Type B pancreatic cell (in vitro differentiated cells): ENCODE measurements at places on chromosomes 11 and 22.

GRCh38 chr11:66409226-66409625, 11.6 kb upstream of the NPAS4 start:
- DNase-seq, result no peak
- no peak overlapping the region for H3K4me3 ChIP-seq
- peaks cover 8% of the 10 kb centered on the region for H3K4me1 ChIP-seq
- H3K27me3 ChIP-seq, result peaks cover 51% of the 10 kb centered on the region

DNA sequence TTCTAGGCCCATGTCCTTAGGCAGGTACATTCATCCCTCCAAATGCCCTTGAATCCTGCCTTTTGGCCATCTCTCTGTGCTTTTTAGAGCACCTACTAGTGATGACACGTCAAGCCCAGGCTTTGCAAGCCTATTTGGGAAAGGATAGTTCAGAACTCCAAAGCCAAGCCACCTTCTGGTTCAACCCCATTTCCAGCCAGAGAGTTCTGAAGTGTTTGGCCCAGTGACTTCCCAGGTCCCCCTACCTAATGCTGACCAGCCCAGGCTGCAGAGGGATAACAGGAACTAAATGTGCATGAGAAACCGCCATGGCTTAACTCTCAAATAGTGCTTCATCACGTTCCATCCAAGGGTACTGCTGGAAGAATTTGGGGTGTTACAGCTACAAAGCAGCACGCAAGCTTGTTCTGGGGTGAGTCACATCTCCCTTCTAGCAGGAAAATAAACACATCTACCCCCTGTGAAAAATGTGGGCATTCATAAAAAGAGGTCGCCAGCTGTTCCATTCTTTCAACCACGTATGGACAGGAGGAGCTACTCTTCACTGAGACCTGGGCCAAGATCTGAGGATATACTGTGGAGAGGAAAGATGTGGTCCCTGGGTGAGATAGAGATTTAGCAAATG, 2.0 kb upstream of the FXYD6 start:
- peaks cover 3% of the 10 kb centered on the region for H3K36me3 ChIP-seq
- peaks cover 73% of the 10 kb centered on the region for H3K27me3 ChIP-seq
- H3K4me1 ChIP-seq, result peaks cover 57% of the 10 kb centered on the region
- DNase-seq, result peak; percentile 24

DNA sequence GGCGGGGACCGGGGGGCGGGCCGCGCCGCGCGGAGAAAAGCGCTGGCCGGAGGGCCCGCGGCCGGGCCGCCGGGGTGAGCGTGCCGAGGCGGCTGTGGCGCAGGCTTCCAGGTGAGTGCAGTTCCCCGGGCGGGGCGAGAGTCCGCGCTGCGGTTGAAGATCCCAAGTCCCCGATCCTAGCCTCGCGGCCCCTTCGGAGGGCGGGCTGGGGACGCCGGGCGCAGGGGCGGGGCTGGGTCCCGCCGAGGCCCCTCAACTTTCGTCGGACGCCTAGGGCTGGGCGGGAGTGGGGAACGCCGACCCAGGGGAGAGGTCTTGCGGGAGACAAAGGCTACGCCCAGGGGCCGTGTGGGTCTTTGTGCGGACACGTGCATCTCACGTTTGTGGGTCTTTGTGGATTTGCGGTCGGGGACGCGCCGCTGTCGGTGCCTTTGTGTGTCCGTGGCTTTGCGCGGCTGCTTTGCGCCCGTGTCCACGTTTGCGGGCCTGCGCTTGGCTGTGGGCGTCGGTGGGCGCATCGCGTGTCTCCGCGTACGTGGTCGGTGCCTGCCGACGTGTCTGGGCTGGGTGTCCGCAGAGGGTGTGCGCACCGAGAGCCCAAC, at the start of gene TSKU:
Gene TSKU (plus strand): TSS at position 63 of the 602 bp plus-strand sequence. CDS start 12,261 bp downstream, outside the sequence.
- peak; percentile 85 for DNase-seq
- peaks cover 64% of the 10 kb centered on the region for H3K4me1 ChIP-seq

- H3K4me1 ChIP-seq, result peaks cover 31% of the 10 kb centered on the region
- H3K27me3 ChIP-seq, result no peaks in the 10 kb centered on the region
- peaks cover 20% of the 10 kb centered on the region for H3K36me3 ChIP-seq
- H3K27ac ChIP-seq, result peak overlapping the region; percentile 57
These were observed 66.9 kb downstream of the TBC1D22A start for GRCh38 chr22:46829117-46829891.

DNA sequence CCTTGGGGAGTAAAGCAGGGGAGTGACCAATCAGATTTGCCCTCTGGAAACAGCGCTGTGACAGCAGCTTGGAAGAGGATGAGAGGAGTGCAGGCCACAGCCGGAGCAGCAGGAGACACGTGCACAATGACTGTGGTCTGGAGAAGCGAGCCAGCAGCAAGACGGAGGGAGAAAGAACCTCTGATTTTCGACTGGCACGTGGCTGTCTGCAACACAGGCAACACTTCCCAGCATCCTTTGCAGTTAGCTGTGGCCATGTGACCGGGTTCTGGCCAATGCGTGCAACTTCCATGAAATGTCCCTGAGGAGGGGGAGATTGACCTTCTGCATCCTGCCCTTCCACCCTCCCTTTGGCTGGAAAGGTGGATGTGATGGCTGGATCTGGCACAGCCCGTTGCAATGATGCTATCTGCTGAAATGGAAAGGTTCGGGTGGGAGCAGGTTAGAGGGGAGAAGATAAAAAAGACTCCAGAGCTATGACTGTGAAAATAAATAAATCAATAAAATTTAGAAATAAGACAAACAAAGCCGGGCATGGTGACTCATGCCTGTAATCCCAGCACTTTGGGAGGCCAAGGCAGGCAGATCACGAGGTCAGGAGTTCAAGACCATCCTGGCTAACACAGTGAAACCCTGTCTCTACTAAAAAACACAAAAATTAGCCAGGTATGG, 15.6 kb downstream of the PLA2G6 start:
- no peak overlapping the region for H3K4me3 ChIP-seq
- H3K27me3 ChIP-seq, result no peaks in the 10 kb centered on the region
- no peak for DNase-seq
- H3K36me3 ChIP-seq, result peaks cover 12% of the 10 kb centered on the region
- no peak overlapping the region for H3K27ac ChIP-seq

GRCh38 chr11:57421805-57422204, 5.1 kb downstream of the SLC43A3 start:
- DNase-seq, result no peak
- no peak overlapping the region for H3K27ac ChIP-seq
- H3K4me3 ChIP-seq, result no peak overlapping the region
- peaks cover 10% of the 10 kb centered on the region for H3K36me3 ChIP-seq
- H3K27me3 ChIP-seq, result peaks cover 5% of the 10 kb centered on the region
- H3K4me1 ChIP-seq, result peaks cover 21% of the 10 kb centered on the region

DNA sequence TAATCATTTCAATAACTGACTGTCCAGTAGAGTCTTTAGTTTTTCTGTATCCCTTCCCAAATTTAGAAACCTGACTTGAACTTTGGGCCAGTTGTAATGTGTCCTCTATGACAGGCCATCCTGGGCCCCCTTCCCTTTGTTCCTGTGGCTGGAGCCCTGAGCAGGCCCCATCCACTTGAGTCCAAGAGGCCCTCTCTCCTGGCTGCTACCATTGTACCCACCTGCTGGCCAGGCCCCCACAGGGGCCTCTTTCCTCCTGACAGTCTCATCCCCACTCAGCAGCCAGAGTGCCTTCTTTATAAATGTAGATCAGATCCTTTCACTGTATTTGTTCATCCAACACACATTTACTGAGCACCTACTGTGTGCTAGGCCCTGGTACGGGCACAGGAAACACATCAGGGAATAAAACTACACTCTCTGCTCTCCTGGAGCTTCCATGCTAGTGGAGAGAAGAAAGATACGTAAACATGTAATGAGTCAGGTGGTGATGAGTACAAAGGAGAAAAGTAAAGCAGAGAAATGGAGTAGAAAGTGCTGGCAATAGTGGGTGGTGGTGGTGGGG, 2.7 kb upstream of the LRP5 start:
- H3K4me3 ChIP-seq, result peak overlapping the region; percentile 77
- no peaks in the 10 kb centered on the region for H3K27me3 ChIP-seq
- H3K36me3 ChIP-seq, result no peaks in the 10 kb centered on the region
- no peak for DNase-seq

GRCh38 chr11:75029836-75030631, 41.3 kb downstream of the NEU3 start:
- H3K4me3 ChIP-seq, result no peak overlapping the region
- H3K4me1 ChIP-seq, result no peaks in the 10 kb centered on the region
- no peaks in the 10 kb centered on the region for H3K27me3 ChIP-seq
- no peak for DNase-seq

DNA sequence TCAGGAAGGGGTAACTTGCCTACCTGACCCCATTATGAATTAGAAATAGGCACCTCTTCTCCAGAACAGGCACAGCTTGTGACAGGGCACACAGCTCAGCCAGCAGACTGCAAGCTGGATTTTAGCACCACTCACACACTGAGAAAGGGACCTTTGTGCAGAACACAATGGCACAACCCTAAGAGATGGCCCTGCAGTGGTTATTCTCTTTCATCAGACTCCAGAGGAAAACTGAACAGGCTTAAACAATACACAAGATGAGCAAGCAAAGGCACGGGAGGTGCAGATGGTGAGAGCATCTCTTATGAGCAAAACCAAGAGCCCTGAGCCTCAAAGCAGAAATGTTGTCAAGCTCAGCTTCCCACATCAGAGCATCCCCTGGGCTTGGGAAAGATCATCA, 93.8 kb upstream of the LRRC55 start:
- DNase-seq, result no peak
- H3K36me3 ChIP-seq, result no peaks in the 10 kb centered on the region
- H3K27me3 ChIP-seq, result peaks cover 7% of the 10 kb centered on the region

DNA sequence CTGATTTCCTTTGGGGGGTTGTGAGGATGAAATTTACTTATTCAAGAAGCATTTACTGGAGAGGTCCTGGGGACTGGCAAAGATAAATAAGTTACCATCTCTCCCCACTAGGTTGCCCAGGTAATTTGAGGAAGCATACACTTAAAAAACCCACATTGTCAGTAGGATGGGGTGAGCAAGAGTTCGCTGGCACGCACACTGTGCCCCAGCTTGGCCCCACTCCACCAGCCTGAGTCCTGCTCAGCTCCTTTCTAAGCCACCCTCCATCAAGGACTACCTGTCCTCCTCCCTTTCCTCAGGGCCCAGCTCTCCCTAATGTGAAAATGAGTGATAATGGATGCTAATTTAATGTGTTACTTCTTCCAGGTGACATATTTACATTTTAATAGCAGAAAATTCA, 216.5 kb upstream of the PLET1 start:
- no peak overlapping the region for H3K4me3 ChIP-seq
- H3K36me3 ChIP-seq, result no peaks in the 10 kb centered on the region
- H3K27me3 ChIP-seq, result peaks cover 22% of the 10 kb centered on the region
- H3K27ac ChIP-seq, result no peak overlapping the region
- peaks cover under 1% of the 10 kb centered on the region for H3K4me1 ChIP-seq
- DNase-seq, result no peak

DNA sequence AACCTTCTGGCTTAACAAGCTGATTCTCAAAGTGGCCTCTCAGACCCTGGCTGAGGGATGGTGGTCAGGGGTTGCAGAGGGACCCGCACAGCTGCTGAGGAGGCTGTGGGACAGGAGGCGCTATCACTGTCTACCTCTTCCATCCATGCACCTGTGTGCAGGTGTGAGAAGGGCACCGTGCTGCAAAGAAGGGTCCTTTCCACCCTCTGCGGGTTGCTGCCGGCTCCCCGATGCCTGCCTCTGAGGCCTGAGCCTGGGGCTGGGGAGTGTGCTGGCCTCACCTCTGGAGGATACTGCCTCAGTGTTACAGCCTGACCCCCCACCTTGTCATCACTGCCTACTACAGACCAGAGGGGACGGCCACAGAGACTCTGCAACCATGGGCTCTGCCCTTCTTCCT, 66.1 kb upstream of the B3GAT1 start:
- peaks cover 56% of the 10 kb centered on the region for H3K27me3 ChIP-seq
- H3K4me3 ChIP-seq, result no peak overlapping the region
- no peaks in the 10 kb centered on the region for H3K36me3 ChIP-seq
- H3K27ac ChIP-seq, result no peak overlapping the region
- H3K4me1 ChIP-seq, result no peaks in the 10 kb centered on the region

DNA sequence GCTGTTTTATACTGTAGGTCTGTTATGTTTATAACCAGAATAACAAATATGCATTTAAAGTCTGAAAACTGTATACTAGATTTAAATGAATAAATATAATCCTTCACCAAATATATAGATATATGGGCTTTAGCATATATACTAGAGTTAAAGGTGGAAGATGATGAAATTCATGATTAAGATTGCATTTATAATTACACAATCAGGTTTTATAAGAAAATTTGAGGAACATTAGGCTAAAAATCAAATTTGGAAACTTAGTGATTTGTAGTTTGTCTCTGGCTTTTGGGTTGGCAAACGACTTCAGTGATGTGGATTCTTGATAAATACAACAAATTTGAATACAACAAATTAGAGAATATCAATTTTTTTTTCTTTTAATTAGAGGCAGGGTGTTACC, 10.0 kb downstream of the BCL2L13 start:
- H3K36me3 ChIP-seq, result peaks cover 9% of the 10 kb centered on the region
- no peak overlapping the region for H3K4me3 ChIP-seq
- H3K4me1 ChIP-seq, result no peaks in the 10 kb centered on the region
- no peak overlapping the region for H3K27ac ChIP-seq
- no peaks in the 10 kb centered on the region for H3K27me3 ChIP-seq

DNA sequence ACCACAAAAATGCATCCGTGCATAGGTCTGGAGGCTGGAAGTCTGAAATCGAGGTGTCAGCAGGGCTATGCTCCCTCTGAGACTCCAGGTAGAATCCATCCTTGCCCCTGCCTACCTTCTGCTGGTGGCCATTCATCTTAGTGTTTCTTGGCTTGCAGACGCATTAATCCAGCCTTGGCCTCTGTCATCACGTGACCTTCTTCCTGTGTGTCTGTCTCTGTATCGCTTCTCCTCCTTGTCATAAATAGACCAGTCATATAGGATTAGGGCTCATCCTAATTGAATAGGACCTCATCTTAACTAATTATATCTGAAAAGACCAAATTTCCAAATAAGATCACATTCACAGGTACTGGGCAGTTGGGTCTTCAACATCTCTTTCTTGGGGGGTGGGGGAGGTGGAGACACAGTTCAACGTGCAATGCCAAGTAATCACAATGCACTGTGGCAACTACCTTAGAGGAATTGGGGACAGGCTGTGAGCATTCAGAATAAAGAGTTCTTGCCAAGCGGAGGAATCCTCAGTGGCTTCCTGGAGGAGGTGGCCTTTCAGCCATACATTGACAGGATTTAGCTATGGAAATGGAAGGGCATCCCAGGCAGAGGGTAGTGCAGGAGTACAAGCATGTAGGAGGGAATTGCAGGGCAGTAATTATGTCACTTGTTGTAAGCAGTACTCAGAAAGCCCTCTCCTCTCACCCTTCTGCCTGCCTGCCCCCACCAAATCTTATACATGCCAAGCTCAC, 96.2 kb upstream of the SYT13 start:
- H3K27ac ChIP-seq, result no peak overlapping the region
- H3K4me1 ChIP-seq, result peaks cover 9% of the 10 kb centered on the region
- H3K4me3 ChIP-seq, result no peak overlapping the region
- no peaks in the 10 kb centered on the region for H3K36me3 ChIP-seq
- H3K27me3 ChIP-seq, result peaks cover 13% of the 10 kb centered on the region

- no peaks in the 10 kb centered on the region for H3K36me3 ChIP-seq
- no peaks in the 10 kb centered on the region for H3K27me3 ChIP-seq
- no peaks in the 10 kb centered on the region for H3K4me1 ChIP-seq
These were observed 114.3 kb upstream of the ZC3H12C start for GRCh38 chr11:109978895-109979294.
